Amniotic epithelial cell (primary cell): ENCODE measurements at places on chromosomes 7 and 10.
A peak's percentile ranks its signal among the peaks of the same experiment; 100 is the strongest.

- DNase-seq = peak; percentile 72
These were observed 348.3 kb downstream of the GPR158 start for GRCh38 chr10:25522946-25523608.

DNA sequence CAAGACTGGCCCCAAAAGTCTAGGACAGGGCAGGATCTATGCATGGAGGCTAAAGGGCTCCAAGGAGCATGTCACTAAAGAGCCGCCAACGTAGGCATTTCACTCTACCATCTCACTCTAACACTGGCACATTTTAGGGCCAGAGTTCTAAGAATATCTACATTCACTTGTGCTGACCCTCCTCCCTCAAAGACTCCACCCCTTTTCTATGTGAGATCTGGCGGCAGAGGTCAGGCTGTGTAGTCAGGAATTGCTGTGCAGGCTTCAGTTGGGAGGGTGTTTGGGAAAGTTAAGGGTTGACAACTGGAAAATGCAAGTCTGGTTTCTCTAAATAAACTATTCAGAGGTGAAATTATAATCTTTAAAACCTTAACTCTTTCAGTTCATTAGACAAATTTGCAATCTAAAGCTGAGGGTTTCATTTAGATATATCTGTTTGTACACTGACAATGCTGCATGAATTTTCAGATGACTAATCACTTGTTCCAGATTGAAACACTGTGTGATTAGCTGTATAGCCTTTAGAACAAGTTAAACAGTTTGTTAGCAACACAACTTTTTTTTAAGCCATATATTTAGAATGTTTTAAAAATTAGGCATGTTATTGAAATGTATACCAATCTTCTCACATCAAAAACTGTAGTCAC is 18.2 kb downstream of the LMOD2 start:
- DNase-seq = no peak

DNA sequence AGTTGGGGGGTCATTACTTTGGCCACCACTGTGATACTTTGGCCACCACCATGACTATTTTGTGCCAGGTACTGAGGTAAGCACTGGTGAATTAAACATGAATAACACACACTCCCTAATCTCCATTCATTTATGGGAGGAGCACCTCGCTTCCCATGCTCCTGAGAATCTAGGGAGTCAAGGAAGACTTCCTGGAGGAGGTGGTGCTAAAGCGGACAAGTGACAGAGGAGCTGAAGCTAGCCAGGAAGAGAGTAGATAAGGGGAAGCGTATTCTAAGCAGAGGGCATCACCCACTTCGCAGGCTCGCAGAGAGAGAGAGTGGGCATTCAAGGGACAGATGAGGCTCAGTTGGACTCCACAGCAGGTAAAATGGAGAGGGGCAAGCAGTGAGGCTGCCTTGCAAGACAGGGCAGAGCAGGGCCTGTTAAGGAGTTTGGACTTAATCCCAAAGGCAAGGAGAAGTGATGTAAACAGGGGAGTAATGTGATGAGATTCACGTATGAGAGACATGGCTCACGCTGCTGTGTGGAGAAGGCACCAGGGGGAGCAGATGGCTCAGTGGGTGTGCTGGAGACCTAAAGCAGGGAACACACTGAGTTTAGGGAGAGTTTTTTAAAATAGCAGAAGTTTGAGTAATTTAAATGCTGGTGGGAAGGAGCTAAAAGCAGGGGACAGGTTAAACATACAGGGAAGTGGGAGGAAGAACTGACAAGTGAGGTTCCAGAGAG is 21.3 kb upstream of the TMEM248 start:
- no peak for DNase-seq

GRCh38 chr7:133401225-133401624 is 148.3 kb downstream of the EXOC4 start:
- no peak for DNase-seq

GRCh38 chr7:158019726-158020705 is 567.6 kb downstream of the PTPRN2 start:
- no peak for DNase-seq

DNA sequence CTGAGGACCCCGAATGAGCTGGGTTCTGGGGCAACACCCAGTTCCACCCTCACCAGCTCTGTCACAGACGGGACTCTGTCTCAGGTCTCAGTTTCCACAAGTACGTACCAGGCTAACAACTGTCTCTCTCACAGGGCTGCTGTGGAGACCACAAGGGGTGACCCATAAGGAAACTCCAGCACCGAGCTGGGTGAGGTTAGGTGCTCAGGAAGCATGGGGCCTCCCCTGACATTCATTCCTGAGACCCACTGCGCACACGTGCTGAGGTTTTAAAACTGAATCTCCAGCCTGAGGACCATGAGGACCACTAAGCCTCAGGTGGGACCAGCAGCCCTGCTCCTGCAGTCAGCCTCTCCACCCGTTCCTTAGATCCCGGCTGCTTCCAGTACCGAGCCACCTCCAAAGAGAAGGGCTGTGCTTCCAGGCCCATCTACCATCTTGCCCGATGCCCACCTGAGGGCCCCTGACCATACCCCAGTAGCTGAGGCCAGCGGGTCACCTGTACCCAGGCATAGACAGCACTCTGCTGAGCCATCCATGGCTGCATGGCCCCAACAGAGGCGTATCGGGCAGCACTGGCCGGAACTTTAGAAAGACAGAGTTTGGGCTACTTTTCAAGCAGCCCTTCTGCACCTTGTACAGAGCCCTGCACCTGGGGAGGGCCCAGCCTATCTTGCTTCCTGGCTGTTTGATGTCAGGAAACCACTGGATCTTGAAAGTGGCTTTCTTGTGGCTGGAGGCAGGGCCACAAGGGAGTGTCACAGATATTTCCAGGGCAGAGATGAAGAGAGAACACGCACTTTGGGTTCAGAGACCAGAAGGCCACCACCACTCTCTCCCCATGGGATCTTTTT is 18.7 kb downstream of the HSPA12A start:
- DNase-seq = no peak

- DNase-seq = no peak
These were observed 1.4 kb upstream of the TRA2A start for GRCh38 chr7:23533238-23533604.

DNA sequence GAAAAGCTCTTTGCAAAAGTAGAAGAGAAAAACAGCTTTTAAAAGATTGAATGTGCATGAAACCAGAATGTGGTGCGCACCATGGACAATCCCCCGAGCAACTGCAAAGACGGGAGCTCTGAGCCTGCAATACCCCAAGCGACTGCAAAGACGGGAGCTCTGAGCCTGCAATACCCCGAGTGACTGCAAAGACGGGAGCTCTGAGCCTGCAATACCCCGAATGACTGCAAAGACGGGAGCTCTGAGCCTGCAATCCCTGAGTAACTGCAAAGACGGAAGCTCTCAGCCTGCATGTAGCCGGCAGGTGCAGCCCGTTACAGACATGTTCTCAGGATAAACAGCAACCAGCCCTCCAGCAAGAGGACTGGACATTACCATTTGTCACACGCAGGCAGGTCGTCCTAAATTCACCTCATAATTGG is 6.2 kb downstream of the ZNF775 start:
- DNase-seq = no peak

GRCh38 chr7:38232502-38233366 is 40.7 kb downstream of the TARP start:
- DNase-seq = peak; percentile 68

GRCh38 chr10:126256864-126257263 is 131.4 kb downstream of the ADAM12 start:
- no peak for DNase-seq

DNA sequence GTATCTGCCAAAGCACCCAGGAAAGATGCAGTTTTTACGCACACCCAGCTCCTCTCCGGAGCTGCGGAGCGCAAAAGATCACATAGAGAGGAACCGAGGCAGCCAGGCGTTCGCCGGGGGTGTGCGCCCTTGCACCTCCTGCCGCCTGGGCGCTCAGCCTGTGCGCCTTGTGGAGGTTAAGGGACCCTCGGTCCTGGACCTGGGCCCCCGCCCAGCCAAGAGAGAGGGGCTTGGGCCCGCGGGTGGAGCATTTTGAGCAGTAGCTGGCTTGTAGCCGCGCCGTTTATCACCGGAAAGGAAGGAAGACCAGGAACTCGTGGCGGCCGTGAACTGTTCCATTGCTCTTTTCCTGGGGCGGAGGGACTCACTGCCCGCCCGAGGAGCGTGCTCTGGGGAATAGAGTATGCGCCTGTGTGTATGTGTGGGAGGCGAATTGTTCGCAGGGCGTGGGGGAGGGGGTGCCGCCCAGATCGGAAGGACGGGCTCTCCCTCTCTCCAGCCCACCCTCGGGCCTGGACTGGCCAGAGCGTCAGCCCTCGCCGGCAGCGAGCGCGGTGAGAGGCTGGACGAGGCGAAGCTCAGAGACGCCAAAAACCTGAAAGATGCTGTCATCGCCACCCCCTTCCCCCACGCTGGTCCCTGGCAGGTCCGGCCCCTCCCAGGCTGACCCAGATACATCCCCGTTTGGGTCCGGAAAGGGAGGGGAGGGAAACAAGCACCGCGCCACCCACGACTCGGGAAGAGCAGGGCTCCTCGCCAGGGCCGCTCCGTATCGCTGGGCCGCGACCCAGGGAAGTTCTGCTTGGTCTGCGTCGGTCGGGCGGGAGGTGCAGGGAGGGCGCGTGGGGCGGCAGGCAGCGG is 1.2 kb upstream of the WNT2 start:
- peak; percentile 30 for DNase-seq
